MM.1S (cell line): ENCODE measurements at places on chromosomes 3 and 15.
A peak's percentile ranks its signal among the peaks of the same experiment; 100 is the strongest.

DNA sequence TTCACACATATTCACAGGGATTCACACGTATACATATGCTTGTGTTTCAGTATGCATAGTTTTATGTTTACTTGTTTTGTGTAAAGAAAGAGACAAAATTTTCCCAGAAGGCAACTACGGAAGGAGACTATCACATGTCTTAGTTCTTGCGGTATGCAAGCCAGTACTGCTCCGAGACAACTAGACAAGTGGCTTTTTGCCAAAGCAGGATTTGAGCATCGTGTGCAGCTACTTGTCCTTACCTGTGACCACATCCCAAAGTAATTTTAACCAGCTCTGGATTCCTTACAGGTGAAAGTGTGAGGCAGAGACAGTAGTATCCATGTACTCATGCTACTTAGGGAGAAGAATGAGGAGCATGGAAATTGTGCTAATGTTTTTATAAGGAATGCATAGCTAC is 591.4 kb upstream of the NR2F2 start:
- DNase-seq: no peak

DNA sequence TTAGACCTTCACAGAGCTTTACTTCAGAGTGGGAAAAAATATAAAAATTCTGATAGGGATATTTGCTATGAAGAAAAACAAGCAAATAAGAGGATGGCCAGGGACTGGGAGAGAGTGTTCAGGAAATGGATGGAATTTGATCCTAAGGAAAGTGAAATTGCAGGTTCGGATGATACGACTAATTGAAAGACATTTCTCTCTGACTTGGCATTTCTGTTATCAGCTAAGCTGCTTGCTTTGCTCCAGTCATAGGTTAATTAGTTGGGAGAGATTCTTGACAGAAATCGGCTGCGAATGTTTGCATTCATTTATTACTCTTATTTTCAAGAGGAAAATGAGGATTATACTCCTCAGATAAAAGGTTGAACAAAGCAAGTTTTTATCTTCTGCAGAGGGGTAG is 808.7 kb upstream of the NECTIN3 start:
- DNase-seq: no peak

GRCh38 chr15:69666921-69667811 is 214.5 kb downstream of the RPLP1 start:
- DNase-seq: peak; percentile 80

DNA sequence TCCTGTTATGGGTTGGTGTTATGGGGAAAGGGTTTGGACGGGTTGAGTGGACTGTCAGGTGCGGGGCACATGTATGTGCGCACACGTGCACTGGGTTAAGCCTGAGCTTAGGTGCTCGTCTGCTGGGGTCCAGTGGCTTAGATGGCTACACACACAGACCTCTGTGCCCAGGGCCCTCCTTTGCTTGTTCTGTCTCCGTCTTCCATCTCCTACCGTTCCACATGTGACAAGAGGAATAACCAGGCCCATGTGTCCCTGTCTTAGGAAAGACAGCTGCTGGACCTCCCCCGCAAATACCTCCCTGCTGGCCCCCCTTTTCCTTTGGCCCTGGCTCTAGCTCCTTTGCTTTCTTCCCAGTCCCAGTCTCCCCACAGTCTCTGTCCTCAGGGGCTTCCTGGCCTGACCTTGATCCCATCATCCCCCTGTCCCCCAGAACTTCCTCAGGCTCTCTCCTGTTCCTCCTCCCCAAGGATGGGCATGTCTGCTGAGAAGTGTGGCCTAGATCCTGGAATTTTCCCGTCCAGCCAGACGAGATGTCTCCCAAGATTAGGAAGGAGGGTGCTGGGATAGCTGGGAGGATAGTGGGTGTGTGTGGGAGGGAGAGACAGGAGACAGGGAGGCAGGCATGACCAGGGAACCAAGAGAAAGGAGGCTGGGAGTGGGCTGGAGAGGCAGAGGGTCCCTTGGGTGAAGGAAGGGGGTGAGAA is 797 bp upstream of the THPO start:
- DNase-seq: no peak

DNA sequence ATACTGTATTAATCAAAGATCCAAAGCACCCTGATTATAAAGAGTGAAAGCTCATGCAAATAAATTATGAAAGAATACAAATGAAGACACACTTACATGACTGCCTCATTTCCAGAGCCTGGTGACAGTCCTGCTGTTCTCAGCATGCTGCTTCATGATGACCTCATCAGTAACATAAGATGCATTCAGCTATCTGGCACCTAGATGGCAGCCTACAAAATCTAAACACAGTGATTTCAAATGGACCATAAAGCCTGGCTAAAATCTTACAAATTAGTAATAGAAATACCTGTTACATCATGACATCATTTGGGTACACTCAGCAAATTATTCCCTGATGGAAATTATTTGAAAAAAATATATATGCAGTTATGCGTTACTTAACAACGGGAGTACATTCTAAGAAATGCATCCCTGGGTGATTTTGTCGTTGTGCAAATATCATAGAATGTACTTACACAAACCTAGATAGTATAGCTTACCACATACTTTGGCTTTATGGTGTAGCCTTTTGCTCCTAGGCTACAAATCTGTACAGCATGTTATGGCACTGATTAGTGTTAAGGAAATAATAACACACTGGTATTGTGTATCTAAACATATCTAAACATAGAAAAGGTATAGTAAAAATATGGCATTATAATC is 207.2 kb downstream of the EPHA3 start:
- DNase-seq: peak; percentile 31

DNA sequence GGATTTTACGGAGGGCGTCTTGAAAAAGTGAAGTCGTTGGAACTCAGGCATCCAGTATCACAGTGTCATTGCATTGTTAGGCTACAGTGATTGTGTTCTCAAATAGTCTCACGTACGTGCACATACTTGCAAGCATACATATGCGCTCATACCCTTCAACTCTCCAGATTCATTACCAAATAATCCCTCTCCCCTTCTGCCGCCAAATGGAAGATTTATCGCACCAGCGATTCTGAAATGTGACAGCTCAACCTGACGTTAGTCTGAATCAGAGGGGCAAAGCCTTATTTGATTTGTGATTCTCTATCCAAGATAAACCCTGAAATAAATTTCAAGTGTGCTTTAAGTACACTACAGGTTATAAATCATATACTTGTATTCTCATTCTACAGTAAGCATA is 119.4 kb downstream of the GADL1 start:
- no peak for DNase-seq

- DNase-seq: no peak
These were observed 26.2 kb downstream of the LARP6 start for GRCh38 chr15:70827721-70828120.

GRCh38 chr3:37824954-37825328 is 36.7 kb upstream of the CTDSPL start:
- DNase-seq: no peak

DNA sequence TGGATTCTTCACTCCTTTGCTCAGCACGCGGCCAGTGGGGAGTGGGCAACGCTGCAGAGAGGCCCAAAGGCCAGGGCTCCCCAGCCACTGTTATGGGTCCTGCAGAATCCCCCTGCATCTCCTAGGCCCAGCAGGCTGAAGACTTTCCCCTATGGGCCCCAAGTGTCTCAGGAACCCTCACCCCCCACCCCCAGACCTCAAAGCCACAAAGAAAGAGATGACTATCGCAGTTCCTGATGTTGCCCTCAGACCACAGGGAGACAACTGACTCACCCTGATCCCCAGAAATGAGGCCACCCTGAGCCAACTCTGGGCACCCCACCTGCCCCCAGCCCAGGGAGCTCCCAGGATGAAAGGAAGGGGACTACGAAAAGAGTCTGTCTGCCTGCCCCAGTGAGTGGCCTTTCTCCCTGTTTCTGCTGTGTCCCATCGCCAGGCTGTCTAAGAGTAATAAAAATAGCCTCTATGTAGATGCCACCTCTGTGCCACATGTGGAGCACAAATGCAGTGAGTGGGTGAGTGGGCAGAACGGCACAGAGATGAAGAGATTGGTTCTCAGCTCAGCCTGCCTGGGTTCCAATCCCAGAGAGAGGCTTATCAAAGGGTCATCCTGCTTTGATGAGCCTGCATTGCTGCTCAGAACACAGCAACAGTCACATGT is 283.0 kb downstream of the UACA start:
- peak; percentile 23 for DNase-seq

DNA sequence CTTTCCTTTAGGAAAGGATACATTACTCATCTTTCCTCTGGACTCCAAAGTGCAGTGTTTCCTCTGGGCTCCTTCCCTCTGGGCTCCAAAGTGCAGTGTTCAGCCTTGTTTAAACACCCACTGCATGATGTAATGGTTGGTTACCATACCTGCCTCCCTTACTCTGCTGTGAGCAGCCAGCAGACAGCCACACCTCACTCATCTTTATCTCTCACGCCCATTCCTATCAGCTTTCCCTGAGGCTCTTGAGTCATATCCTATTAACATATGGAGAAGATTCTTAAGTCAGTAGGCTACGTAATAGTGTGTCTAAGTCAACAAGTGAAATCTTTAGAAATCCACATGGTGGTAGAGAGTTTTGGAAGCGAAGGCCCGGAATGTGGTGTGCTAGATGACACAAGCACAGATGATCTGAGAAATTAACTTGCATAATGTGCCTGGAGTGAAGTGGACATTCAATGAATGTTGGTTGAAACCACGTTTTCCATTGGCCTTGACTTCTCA is 97.2 kb upstream of the CTNNB1 start:
- no peak for DNase-seq

DNA sequence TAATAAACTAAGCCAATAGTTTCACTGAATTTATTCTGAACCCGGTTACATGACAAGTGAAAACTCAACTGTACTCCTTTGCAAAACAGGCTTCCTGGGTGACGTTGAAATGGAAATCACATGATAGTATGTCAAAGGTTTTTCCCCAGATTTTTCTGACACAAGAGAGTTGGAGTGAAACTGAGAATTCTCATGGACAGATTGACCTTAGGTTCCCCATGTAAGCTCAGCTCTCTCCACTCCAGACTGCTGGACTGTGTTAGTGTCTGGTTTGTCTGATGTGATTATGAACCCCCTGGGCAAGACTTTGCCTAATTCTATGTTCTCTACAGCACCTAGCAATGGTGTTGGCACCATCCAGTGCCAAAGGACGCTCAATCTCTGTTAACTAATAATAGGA is 219.7 kb upstream of the COL8A1 start:
- no peak for DNase-seq

DNA sequence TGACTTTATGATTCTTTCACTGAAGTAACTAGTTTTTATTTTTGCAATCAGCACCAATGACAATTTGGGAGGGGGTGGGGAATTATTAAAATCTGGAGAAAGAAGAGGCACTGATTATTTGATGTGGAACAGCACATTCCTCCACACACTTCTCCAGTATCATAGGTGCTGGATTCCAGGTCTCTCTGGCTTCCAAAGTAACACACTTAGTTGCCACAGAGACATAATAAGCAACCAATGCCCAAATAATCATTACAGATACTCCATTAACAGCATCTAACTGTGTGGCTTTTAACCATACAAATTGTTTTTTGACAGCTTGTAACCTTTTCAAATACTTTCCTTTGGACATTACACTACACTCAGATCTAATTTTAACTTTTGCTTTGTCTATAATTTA is 131.0 kb upstream of the CDIN1 start:
- DNase-seq: no peak

DNA sequence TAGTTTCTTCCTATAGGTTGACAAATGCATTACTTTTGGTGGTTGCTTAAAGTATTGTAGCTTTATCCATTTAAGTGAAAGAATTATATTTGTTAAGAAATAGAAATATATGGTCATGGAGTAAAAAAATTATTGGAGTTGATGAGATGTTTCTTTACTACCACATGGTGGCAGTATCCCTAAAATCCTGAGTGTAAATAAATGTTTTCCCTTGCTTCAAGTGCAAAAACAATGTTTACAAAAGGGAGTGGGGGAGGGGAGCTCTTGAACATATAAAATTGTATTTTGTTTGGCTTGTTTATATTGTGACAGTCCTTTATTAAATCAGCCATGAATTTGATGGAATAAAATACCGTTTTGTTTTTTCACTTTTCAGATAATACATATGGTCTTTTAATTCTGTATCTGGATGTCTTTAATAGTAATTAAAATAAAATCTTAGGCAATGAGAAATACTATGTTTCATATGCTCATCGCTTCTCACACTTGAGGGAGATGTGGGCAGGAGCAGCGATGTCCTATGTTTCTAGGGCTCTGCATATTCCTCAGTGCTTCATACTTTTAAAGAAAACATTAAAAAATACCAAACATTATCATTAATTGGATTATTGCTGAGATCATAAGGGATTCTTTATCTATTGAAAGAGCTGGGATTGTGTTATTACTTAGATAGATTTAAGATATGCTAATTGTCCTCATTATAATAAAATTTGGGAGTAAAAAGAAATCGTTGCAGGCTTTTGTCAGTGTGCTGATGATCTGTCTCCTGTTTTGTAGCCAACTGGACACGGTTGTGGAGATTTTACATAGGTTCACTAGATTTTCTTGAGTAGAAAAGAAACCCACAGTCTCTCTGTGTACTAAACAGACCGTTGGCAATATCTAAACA is 349.7 kb downstream of the TUSC7 start:
- DNase-seq: peak; percentile 54

GRCh38 chr3:31546725-31547124 is 14.0 kb downstream of the STT3B start:
- no peak for DNase-seq

- DNase-seq: no peak
These were observed 235.4 kb downstream of the FHIT start for GRCh38 chr3:61015859-61016258.

GRCh38 chr3:63456901-63457300 is 178.8 kb downstream of the SYNPR start:
- DNase-seq: no peak

DNA sequence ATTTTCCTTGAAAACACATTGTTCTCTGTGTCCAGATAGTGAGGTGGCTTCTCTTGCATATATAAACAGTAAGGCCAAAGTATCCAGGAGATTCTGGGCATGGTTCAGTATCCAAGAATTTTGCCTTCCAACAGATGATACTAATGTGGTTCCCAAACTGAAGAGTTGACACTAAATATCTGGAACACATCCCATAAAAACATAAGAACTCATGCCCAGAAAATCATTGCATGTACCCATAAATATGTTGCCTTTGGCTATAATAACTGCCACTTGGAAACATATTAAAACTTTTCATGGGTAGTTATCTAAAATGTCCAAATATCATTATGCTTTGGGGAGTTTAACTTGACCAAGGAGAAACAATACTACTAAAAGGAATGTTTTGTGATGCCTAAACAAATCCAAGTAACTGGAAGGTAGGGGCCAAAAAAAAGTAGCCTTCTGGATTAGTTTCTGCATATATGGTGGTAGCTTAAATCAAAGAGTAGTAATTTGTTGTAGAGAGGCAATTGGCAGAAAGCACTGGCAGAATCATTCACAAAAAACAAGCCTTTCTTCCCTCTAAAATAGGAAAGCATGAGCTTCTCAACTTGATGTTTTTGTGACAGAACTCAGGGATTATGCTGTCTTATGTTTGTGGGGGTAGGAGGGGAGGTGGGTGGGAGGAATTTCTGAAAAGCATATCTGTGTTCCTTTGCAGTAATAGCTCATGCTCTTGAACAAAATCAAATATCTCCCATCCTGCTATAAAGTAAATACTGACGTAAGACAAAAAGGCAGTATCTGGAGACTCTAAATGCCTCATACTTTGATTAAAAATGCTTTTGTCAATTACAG is 753.9 kb downstream of the TUSC7 start:
- DNase-seq: no peak
